ENCODE measurements at places on chromosomes 11 and 22. TPM values are rescaled to one million over a fixed set of nuclear protein-coding genes. Genes with fewer than 3 reads are reported as not detected.

The OR10A2 gene
- total RNA-seq = not detected

The DEFB131B gene
- not detected for total RNA-seq

The CENPM gene
- 32.7 TPM for total RNA-seq

The CBY1 gene
- 23.7 TPM for total RNA-seq

The ARHGAP8 gene
- total RNA-seq = not detected

The RHOD gene
- total RNA-seq = 6.2 TPM

The CSF2RB gene
- 19.1 TPM for total RNA-seq

The BTG4 gene
- total RNA-seq = not detected

The PKDREJ gene
- not detected for total RNA-seq

The OR6M1 gene
- not detected for total RNA-seq

The ANGPTL5 gene
- total RNA-seq = not detected

The SNX32 gene
- total RNA-seq = 1.9 TPM

The RASSF10 gene
- not detected for total RNA-seq

The IGLL1 gene
- total RNA-seq = not detected

The TMPRSS13 gene
- total RNA-seq = not detected

The MLC1 gene
- total RNA-seq = not detected

The VSTM5 gene
- not detected for total RNA-seq

The ZNRF3 gene
- 2.7 TPM for total RNA-seq

The LRRC10B gene
- not detected for total RNA-seq

The C11orf21 gene
- total RNA-seq = not detected

The EIF1AD gene
- total RNA-seq = 30.2 TPM

The WBP2NL gene
- 0.15 TPM for total RNA-seq

The SELENOM gene
- total RNA-seq = 34.0 TPM

The CD3G gene
- total RNA-seq = not detected

The HBG2 gene
- not detected for total RNA-seq

The C11orf97 gene
- not detected for total RNA-seq

The OR10G7 gene
- not detected for total RNA-seq

The TRIM48 gene
- total RNA-seq = not detected

The SLC22A8 gene
- total RNA-seq = not detected

The PARVG gene
- total RNA-seq = 0.32 TPM

The NXPE4 gene
- not detected for total RNA-seq

The SLC22A9 gene
- total RNA-seq = not detected

The GDPD4 gene
- total RNA-seq = not detected

The SPON1 gene
- total RNA-seq = not detected

The CNGA4 gene
- under 0.01 TPM for total RNA-seq

The BRSK2 gene
- 0.15 TPM for total RNA-seq

The TECTA gene
- under 0.01 TPM for total RNA-seq

The SGSM1 gene
- 0.30 TPM for total RNA-seq

The RAB38 gene
- 5.8 TPM for total RNA-seq

The CARD16 gene
- total RNA-seq = 18.8 TPM

The OSM gene
- total RNA-seq = not detected

The KCNQ1OT1 gene
- 0.65 TPM for total RNA-seq

The CHEK1 gene
- total RNA-seq = 34.4 TPM
